ENCODE measurements at places on chromosomes 5 and 9. TPM values are rescaled to one million over a fixed set of nuclear protein-coding genes. Genes with fewer than 3 reads are reported as not detected.

HACD4 gene
- 2.4 TPM for total RNA-seq

CYLC2 gene
- total RNA-seq: not detected

GKAP1 gene
- 1.8 TPM for total RNA-seq

KLHL9 gene
- 35.2 TPM for total RNA-seq

CXXC5 gene
- total RNA-seq: 259 TPM

ECSCR gene
- not detected for total RNA-seq

PDE6A gene
- total RNA-seq: not detected

SOHLH1 gene
- not detected for total RNA-seq

SLU7 gene
- total RNA-seq: 34.8 TPM

FBXO38 gene
- total RNA-seq: 50.1 TPM

LRRC8A gene
- 39.5 TPM for total RNA-seq

GABRB2 gene
- not detected for total RNA-seq

ENHO gene
- 1.0 TPM for total RNA-seq

GARIN3 gene
- total RNA-seq: not detected

CRHBP gene
- total RNA-seq: 9.6 TPM

CNTNAP3B gene
- 10.0 TPM for total RNA-seq

IL5 gene
- not detected for total RNA-seq

FAM114A2 gene
- total RNA-seq: 35.6 TPM

GBA2 gene
- total RNA-seq: 69.8 TPM

Measured in osteocyte (in vitro differentiated cells).